ENCODE measurements at places on chromosomes 4 and X. TPM values are rescaled to one million over a fixed set of nuclear protein-coding genes. Genes with fewer than 3 reads are reported as not detected.

GRCh38 chrX:103830848-103831247 lies 1.2 kb downstream of the RAB9B start:
- DNase-seq = no peak

The RHOXF1 gene
- not detected for total RNA-seq

The FOXR2 gene
- total RNA-seq = not detected

- no peak for DNase-seq
Measured at GRCh38 chr4:36841583-36842326, 402.8 kb upstream of the NWD2 start.

DNA sequence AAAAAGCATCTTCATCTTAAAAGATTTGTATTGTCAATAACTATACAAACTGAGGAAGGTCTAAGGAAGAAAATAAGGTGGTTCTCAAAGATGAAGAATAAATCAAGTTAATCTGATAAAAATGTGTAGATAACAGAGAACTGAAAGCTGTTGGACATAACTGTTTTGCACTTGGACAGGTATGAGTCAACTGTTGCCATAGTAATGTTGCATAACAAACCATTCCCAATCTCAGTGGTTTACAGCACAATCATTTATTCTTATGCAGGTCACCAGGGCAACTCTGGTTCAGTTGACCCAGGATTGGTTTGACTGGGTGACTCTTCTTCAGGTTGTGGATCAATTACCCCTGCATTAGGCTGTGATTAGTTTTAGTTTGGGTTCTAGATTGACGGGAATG lies 2197.7 kb downstream of the ARAP2 start:
- DNase-seq = no peak

The CLGN gene
- 76.3 TPM for total RNA-seq

The CFAP99 gene
- total RNA-seq = not detected

GRCh38 chr4:89496851-89497250 lies 189.3 kb upstream of the GPRIN3 start:
- DNase-seq = no peak

Data from Right ventricle myocardium inferior (tissue), 1 donor.